DMS79 (cell line): ENCODE measurements at places on chromosomes 3 and 15.
A peak's percentile ranks its signal among the peaks of the same experiment; 100 is the strongest.

DNA sequence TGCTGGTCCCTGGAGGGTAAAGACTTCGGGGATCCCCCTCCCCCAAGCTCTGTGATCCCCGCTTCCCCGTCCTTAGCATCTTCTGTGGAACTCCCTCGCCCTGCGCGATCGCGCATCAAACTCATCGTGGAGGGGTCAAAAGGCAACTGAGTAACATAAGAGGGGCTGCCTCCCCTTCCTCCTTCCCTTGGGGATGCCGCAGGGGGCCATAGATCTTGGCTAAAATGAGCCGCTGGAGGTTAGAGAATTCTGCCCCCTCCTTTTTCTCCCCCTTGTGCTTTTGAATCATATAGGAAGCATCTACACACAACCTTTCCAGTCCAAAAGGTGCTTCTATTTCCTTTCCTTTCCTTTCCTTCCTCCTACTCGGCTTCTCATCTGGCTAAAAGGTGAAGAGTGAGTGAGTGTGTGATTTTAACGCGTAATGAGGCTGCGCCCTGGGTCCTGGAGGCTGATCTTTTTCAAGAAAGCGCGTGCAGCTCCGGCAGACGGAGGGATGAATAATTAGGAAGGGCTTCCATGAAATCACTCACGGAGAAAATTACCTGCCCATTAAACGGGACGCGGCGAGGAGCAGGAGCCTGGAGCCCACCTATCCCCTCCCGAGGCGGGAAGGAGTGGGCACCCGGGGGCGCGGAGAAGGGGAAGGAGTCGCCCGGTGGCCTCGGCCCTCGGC, 831 bp upstream of the ROBO2 start:
- peak; percentile 44 for DNase-seq

GRCh38 chr15:65982627-65983322, 113.5 kb downstream of the RAB11A start:
- DNase-seq, result no peak

DNA sequence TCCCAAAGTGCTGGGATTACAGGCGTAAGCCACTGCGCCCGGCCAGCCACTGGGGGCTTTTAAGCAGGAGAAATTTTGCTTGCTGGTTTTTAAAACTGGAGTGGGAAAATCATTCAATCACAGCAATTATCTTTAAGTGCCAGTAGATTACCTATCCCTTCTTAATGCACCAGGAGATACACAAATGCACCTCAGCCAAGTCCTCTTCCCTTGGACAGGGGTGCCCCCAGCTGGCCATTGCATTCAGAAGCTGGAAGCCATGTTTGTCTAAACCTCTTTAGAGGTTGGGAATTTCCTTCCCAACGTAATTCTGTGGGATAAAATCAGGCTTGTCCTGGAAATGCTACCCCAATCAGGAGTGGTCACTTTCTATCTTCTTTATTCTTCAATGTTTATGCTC, 26.6 kb downstream of the MIX23 start:
- DNase-seq, result peak; percentile 21

DNA sequence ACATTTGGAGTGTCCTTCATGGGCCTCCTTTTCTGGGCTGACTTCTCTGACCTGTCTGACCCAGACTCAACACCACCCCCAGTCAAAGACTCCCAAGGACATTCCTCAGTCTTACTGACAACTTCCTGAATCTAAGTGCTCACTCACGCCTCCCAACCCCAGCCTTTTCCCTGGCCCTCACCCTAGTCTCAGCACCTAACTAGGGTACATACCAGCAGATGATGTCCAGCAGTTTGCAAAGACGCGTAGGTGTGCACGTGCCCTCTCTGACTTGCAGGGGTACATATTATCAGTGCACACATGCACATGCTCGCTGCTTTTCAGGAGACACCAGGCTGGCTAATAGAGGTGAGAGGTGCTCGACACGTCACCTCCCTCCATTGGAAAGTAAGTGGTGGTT, 38.7 kb upstream of the SLCO2A1 start:
- DNase-seq, result no peak

- no peak for DNase-seq
Observed at GRCh38 chr3:52986938-52987337, 58.9 kb downstream of the SFMBT1 start.

GRCh38 chr15:73684581-73685455, 635 bp downstream of the CD276 start:
- DNase-seq, result no peak

DNA sequence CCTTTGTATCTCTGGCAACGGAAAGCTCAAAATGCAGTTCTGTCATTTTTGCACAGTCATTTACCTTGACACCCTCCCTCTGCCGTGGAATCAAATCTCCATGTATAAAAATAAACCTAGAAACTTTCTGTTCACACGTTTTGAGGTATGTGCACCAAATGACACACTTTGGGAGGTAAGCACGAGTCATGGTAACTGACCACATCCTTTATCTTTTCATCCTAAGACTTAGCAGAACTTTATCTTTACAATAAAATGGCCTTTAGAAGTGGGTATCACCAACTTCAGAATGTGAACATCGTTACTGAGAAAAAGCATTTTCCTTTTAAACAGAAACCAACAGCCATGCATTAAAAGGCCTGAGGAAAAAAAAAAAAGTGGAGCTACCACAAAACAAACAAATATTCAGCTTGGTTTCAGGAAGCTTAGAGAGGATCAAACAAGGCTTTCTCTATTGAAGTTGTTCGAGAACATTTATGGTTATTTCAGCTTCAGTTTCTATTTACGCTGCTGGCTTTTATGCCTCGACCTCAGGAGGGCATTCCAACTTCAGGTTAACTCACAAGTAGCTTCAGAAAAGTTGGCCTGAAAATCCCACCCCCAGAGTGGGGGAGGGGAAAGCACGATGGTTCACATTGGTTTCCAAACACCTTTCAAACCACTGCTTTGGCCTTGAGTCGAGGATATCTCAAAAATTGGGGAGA, 171.1 kb upstream of the ICE2 start:
- peak; percentile 1 for DNase-seq

GRCh38 chr15:99973351-99973750, 240.1 kb upstream of the LYSMD4 start:
- no peak for DNase-seq

- no peak for DNase-seq
Observed at GRCh38 chr3:158152186-158152585, 42.3 kb downstream of the RSRC1 start.

DNA sequence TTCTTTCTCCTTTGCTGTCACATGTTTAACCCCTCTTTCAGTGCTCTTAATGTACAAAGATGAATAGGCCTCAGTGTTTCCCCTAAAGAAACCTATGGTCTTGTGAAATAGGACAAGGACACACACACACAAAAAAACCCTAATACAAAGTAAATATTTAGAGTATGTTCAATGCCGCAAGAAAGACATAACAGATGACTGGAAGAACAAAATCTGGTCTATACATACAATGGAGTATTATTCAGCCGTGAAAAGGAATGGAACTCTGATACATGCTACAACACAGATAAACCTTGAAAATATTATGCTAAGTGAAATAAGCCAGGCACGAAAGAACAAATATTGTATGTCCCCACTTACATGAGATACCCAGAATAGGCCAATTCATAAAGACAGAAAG, 123.1 kb downstream of the ADAM10 start:
- DNase-seq, result no peak
